CD4-positive, alpha-beta T cell (primary cell): ENCODE measurements at places on chromosomes 16 and 17.

DNA sequence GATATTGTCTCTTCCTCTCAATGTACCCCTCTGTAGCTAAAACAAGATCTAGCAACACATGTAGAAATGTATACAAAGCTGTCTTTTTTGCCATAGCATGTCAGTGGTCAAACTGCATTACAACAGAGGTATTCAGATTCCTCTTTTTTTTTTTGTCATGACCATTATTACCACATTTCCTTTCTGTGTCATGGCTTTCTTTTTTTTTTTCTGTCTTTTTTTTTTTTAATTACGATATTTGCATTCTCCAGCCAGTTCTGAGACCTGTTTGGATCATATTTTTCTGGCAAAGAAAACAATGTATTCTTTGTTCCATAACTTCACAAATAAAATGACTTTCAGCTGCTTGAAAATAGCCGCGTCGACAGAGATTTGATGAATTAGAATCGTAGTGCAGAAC, 27.4 kb upstream of the CAPNS2 start:
- no peak overlapping the region for H3K4me3 ChIP-seq
- no peaks in the 10 kb centered on the region for H3K4me1 ChIP-seq
- no peaks in the 10 kb centered on the region for H3K27me3 ChIP-seq
- DNase-seq = peak; percentile 14
- no peak overlapping the region for H3K27ac ChIP-seq

GRCh38 chr17:34626121-34626681, 46.8 kb downstream of the TMEM132E start:
- no peak overlapping the region for H3K4me3 ChIP-seq
- no peaks in the 10 kb centered on the region for H3K36me3 ChIP-seq
- H3K4me1 ChIP-seq = peaks cover 2% of the 10 kb centered on the region
- H3K27me3 ChIP-seq = peaks cover 37% of the 10 kb centered on the region

- H3K27ac ChIP-seq = peak overlapping the region; percentile 69
- DNase-seq = peak; percentile 51
- peaks cover 52% of the 10 kb centered on the region for H3K4me1 ChIP-seq
- H3K4me3 ChIP-seq = peak overlapping the region; percentile 71
- H3K27me3 ChIP-seq = no peaks in the 10 kb centered on the region
Observed at GRCh38 chr17:58084317-58084981, 1.2 kb downstream of the DYNLL2 start.

DNA sequence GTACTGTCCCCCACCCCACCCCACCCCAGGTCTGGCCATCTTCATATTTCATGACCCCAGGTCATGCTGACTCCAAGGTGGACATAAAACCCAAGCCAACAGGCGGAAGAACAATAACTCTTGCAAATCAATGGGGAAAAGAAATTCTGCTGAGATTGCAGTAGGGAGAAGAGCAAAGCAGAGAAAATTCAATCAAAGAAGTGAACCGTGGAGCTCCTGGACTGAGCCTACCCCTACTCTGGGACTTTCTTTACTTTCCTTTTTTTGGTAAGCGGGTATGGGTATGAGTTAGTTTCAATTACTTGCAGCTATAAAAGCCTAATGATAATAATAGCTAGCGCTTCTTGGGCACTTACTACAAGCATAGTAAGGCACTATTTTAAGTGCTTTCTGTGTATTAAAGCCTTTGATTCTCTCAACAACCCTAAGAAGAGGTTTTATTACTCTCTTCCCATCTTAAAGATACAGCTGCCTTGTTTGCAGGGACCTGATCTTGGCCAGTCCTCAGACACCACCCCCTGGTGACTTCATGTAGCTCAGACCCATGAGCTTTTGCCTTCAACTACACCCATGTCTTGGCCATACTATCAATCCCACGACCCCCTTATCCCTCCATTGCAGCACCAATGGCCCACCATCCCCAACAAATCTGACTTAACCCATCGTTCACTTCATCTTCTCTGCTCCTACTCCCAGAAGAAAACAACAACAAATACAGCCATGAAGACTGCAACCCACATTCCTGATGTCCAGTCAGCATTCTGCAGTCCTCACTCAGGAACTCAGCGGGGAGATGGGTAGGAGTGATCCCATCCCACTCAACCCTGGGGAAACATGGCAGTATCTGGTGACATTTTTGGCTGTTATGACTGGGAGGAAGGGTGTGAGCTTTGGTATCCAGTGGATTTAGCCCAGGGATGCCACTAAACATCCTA, 4.4 kb downstream of the GGA2 start:
- H3K36me3 ChIP-seq = peaks cover 12% of the 10 kb centered on the region
- H3K4me3 ChIP-seq = no peak overlapping the region
- peaks cover 63% of the 10 kb centered on the region for H3K4me1 ChIP-seq
- H3K27ac ChIP-seq = no peak overlapping the region
